Retina (tissue), 1 donor: ENCODE measurements at places on chromosomes 7 and 10.

DNA sequence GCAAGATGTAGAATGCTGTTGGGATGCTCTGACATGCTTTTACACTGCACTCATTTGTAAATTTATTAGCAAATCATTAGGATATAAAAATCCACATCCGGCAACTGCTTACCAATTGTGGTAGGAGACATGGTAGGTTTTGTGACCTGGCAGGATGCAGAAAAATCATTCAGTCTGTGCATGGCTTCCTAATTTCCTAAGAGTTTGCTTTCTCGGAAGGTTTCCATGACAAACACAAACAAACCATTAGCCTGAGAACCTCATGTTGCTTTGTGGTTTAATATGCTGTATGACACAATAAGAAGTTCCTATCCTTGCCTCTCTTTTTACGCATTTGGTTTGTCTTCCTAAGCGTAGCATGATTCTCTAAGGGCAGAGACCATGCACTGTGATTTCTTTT is 14.7 kb upstream of the LMBR1 start:
- no peak for DNase-seq

DNA sequence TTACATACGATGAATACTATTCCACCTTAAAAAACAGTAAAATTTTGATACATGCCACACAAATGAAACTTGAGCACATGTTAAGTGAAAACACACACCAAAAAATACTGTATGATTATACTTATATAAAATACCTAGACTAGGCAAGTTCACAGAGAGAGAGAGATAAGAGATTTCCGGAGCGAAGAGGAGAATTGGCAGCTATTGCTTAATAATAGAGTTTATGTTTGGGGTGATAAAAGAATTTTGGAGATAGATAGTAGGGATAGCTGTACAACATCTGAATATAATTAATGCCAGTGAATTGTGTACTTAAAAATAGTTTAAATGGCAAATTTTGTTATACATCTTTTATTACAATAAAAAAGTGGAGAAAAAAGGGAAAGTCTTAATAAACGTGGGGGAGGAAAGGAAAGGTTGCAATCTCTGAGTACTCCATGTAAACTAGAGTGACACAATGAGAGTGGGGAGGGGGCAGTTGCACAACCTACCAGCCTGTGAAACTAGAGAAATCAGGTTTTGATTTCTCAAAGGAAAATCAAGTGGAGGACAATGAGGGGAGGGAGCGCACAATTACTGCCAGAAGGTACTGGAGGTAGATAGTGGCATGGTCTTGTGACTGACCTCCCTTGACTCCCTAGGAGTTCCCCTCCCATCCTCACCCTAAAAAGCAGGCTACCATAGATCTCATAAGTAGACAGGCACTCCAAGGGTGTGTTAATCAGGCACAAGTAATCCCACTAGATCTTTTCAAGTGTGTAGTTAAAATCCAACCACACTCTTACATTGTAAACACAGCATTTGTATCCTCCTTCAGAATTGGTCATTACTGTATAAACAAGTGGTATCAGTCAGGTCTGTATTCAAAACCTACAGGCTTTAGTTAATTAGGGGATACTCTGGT is 31.6 kb upstream of the ANK3 start:
- no peak for DNase-seq

GRCh38 chr10:75774783-75775490 is 343.5 kb downstream of the LRMDA start:
- DNase-seq, result no peak

DNA sequence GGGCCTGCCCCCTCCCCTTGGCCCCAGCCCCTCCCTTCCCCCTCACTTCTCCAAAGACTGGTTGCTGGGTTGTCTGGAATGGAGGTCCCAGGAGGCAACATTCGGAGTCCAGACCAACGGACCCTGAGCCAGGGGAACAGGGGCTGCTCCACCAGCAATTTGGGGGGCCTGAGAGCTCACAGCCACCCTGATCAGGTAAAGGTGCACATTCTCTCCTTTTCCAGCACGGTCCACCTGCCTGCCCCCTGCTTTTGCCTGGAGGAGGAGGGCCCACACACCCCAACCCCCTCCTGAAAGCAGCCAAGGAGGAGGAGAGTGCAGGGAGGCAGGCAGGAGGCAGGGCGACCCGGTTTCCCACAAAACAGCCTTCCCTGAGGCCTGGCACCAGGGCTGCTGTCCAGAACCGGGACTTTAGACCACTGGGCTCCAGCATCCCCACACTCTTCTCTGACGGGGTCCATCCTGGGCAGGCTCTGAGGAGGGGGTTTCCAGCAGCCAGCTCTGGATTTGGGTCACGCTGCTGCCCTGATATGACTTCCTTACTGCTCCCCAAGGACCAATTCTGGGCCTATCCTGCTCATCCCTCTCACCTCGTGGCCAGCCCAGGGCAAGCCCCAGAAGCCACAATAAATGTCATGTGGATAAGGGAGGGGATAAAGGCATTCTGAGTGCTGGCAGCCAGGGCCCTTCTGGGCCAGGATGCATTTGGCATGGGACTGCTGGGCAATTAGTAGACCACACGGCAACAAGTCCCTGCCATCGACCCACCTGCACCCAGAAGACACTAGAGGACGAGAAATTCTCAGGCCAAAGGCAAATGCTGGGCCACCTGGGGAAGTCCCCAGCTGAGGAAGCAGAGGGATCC is 1.1 kb upstream of the CAMK2B start:
- DNase-seq, result no peak
